Left hindlimb (tissue), 1 donor: ENCODE measurements at places on chromosomes 4 and X.

GRCh38 chr4:172996571-172997216 is 171.9 kb upstream of the GALNT7 start:
- DNase-seq = no peak

GRCh38 chr4:1505511-1506460 is 99.5 kb upstream of the NKX1-1 start:
- no peak for DNase-seq

GRCh38 chr4:107333518-107333917 is 297.4 kb upstream of the DKK2 start:
- no peak for DNase-seq

DNA sequence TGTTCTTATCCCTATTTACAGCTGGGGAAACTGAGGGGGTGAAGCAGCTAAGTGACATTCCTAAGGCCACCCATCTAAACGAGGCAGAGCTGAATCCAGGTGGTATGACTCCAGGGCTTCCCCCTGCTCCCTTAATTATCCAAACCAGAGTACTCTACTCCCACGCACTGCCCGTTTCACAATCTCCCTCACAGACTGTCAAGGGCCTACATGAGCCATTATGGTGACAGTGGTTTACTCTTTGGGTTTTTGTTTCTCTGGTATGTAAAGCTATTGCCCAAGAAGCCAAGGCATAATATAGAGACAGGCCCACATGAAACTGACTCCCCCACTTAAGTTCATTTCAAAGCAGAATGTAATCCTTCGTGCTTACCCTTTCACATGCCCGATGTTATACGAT is 95.1 kb downstream of the NHS start:
- no peak for DNase-seq

- no peak for DNase-seq
Observed at GRCh38 chr4:126955292-126956183, 677.2 kb upstream of the INTU start.

- no peak for DNase-seq
Observed at GRCh38 chrX:19889582-19890342, 2.4 kb upstream of the SH3KBP1 start.

DNA sequence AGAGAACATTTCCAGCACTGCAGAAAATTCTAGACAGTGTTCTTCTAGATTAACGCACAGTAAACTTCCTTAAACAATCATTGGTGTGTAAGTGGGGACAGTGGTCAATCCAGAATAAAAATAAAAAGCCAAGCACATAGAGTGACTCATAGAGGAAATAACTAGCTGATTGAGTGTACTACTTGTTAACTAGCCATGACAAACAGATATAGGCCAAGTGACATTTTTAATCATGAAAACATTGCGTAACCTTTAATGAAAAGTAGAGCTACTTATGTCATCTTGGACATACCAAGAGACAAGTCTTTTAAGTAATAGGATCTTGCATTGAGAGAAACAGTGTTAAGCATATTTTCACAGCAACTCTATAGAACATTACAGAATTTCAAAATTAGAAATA is 233.9 kb upstream of the MAB21L2 start:
- no peak for DNase-seq

- no peak for DNase-seq
Observed at GRCh38 chr4:138706201-138706600, 309.4 kb upstream of the NOCT start.

DNA sequence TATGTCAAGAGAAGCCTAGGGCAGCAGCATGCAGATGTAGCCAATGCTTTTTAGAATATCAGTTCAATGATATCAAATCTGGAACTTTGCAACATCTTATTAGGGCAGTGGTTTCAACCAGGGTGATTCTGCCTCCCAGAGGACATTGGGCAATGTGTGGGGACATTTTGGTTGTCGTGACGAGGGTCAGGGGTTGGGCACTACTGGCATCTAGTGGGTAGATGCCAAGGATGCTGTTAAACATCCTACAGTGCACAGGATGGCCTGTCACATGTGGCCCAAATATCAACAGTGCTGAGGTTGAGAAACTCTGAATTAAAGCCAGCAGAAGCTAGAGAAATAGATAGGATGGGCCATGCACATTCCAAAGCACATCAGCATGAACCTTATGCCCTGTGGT is 152.3 kb downstream of the AMELX start:
- DNase-seq = no peak

- no peak for DNase-seq
Observed at GRCh38 chr4:83631066-83631465, 95.2 kb downstream of the GPAT3 start.

DNA sequence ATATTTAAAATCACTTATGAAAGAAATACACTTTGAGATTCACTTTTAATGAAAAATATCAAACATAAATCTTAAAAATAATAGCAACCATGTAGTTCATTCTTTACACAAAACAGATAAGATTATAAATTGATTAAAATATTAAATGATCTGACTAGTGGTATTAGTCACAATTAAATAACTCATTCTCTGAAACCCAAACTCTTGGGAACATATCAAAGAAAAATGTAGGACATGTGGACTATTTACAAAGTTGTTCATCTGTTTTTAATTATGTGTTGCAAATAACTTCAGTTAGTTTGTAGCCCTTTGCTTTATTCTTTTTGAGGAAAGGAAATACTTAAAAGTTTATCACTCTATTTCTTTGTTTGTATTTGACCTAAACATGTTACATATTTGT is 9.5 kb upstream of the GUCY1A1 start:
- no peak for DNase-seq

DNA sequence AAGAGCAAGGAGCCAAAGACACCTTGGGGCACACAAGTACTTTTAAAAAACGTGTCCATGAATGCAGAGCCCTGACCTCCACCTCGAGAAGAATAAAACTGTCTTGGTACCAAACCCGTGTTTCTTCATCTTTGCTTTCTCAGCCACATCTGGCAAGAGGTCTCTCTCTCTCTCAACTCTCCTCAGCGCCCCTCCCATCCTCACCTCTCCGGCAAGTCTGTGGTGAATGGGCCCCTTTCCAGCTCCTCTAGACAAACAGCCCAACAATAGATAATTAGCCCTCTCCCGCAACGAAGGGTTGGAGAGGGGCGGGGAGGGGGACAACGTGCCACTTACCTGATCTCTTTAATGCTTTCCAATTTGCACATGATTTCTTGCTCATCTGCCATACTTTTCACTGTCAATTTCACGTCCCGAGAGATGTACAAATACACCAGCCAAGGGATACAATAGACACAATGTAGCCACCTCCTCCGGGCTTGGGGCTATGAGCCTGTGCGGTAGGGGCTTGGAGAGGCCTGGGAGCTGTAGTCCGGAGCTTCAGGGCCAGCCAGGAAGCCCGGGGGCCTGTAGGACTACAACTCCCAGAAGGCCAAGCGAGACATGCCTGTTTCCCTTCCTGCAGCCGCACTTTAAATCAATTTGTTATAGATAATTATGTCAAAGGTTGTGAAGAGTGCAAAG is at the start of gene ZC4H2:
Gene ZC4H2, minus strand, starts transcription at position 462 of the 684 bp plus-strand sequence. Its CDS starts 73 bp downstream, at position 389.
- DNase-seq = peak; percentile 77

GRCh38 chr4:39658756-39659155 is 20.1 kb upstream of the SMIM14 start:
- no peak for DNase-seq

DNA sequence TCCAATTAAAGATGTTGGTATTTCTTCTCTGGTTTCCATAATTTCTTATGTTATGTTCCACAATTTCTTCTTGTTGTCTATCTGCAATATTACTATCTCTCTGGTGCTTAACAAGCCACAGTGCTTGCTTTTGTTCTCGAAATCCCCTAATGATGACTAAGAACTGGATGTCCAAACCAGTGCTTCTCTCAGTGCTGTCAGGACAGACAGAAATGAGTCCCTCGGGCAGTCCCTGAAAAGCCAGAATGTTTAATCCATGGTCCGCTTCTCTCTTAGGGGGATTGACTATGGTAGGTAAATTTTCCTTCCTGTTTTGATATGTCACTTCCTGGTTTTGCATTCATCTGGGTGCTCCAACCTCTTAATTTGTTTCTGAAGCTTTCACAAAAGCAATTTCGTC is 321.6 kb upstream of the PCDH10 start:
- no peak for DNase-seq

GRCh38 chr4:168134651-168135050 is 42.3 kb downstream of the ANXA10 start:
- DNase-seq = no peak

GRCh38 chr4:61200187-61200915 is at the start of gene ADGRL3:
ADGRL3 (plus strand) TSS chr4:61200326.
- DNase-seq = peak; percentile 90

DNA sequence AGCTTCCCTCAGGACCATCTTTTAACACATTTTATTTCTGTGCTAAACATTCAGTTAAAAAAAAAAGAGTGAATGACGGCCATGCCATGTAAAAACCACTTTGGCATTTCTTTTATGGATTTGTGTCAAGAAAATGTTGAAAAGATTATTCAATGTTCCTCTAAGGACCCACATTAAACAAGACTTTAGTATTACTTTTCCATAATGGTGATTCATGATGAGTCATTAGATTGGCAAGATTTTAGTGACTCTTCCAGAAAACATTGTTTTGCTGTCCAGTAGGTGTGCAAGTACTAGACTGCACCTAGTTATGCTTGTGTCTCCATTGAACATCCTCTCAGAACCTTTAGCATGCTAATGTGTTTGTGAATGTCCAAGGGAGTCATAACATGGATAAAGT is 748.6 kb downstream of the STPG2 start:
- DNase-seq = no peak

DNA sequence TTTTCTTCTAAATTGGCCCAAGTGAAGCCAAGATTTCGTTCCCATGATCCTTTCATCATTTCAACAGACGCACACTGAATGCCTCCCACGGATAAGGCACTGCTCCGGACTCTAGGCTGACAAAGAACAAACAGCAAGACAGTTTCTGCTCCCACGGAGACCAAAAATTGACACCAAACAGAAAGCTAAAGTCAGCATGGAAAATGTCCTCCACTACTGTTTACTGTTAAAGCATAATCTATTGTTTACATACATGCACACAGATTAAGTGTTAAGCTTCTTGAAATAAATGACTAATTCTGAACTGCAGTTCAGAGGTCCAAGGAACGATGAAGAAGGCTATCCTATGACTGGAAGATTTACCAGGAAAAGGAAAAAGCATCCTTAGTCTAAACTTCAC is 199.6 kb downstream of the AASDH start:
- no peak for DNase-seq

DNA sequence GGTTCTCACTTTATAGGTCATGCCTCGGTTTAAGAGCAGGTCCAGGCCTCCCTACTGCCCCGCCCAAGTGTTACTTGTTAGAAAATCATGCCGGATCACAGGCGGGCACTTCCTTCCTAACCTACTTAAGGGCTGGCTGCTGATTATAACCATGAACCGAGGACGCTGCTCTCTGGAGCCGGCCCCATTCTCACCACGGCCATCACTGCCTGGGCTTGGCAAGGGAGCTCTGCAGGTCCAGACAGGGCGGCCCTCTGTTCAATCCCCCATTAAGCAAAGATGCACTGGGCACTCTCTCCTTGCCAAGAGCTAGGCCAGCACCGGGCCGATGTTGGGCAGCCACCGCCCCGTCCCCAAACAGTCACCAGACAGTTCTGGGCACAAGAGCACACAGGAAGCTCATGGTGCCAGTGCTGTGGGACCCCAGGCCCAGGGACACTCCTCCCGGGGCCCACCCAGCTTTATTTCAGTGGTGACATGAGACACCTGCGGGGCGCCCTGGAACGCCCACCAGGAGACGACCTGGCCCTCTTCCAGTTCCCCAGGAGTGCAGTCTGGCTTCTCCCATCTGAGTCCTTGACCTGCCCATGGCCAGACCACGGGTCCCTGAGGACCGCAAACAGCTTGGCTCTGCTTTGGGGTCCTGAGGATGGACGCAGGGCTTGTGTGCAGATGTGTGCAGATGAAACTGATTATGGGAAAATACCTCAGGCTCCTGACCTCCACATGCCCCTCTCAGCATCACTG is 44.0 kb downstream of the ABLIM2 start:
- no peak for DNase-seq

- DNase-seq = no peak
Observed at GRCh38 chr4:84879651-84880200, 86.8 kb downstream of the WDFY3 start.

GRCh38 chr4:81211956-81212355 is 3.1 kb downstream of the PRKG2 start:
- DNase-seq = no peak

- DNase-seq = no peak
Observed at GRCh38 chr4:160450876-160451275, 1348.0 kb downstream of the RAPGEF2 start.
